ENCODE measurements at places on chromosomes 1 and 21.
A peak's percentile ranks its signal among the peaks of the same experiment; 100 is the strongest.

- DNase-seq = no peak
These were observed 27.7 kb upstream of the DMBX1 start for GRCh38 chr1:46461809-46462448.

- no peak for DNase-seq
These were observed 69.6 kb upstream of the C1orf105 start for GRCh38 chr1:172350856-172351255.

- no peak for DNase-seq
These were observed 55.6 kb downstream of the CLSTN1 start for GRCh38 chr1:9767964-9768668.

GRCh38 chr21:33109574-33110339 is 39.8 kb downstream of the OLIG1 start:
- DNase-seq = no peak

GRCh38 chr1:184708084-184708676 is 46.5 kb downstream of the EDEM3 start:
- no peak for DNase-seq

GRCh38 chr1:206663832-206664652 is 20.7 kb upstream of the MAPKAPK2 start:
- peak; percentile 53 for DNase-seq

- DNase-seq = no peak
These were observed 10.7 kb downstream of the TBX19 start for GRCh38 chr1:168291222-168291837.

DNA sequence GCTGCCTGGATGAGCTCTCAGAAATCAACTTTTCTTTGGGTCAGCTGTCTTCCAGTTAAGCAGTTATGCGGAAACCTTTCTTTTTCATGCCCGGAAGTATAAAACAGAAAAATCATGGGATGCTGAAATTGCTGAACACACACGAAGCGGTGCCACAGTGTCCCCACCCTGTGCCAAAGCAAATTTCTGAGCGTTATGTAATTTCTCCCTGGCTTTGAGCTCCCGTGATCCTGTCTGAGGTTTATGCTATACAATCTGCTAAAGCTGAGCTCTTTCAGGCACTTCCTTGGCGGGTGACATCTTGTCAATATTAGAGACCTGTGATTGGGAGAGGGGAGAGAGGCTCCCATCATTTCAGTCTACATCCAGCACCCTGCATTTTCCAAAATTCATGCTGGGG is 201.7 kb downstream of the ROR1 start:
- DNase-seq = no peak

GRCh38 chr1:193211539-193211938 is 25.1 kb upstream of the B3GALT2 start:
- DNase-seq = no peak

DNA sequence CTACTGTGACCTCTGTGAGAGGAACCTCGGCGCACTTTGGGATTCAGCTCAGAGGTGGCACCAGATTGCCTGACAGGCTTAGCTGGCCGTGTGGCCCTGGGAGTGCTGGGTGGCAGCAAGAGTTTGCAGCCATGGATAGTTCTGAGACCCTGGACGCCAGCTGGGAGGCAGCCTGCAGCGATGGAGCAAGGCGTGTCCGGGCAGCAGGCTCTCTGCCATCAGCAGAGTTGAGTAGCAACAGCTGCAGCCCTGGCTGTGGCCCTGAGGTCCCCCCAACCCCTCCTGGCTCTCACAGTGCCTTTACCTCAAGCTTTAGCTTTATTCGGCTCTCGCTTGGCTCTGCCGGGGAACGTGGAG is 67.5 kb downstream of the DISC1 start:
- DNase-seq = no peak

GRCh38 chr1:50358962-50359361 is 64.3 kb downstream of the DMRTA2 start:
- DNase-seq = no peak

DNA sequence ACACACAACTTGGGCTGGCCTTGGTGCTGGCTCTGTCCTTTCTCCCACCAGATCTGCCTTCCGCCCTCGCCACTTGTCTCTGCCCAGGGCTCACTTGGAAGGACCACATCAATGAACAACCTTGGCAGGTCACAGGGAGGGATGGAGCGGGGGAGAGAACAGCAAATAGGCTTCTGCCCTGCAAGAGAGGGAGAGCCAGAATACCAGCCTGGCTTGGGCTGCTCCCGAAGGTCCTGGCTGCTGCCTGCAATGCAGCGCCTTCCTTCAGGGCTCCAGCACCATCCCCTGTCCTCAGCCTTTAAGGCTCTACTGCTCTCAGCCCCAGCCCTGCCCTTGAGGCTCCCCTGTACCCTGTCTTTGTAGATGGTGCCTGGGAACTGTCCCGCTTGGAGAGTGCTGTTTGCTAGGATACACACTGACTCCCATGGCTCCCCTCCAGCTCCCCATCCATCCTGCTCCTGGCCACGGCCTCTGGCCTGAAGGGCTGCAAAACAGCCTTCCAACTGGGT is 43.8 kb downstream of the HIVEP3 start:
- DNase-seq = no peak

GRCh38 chr1:21269461-21270085 is 20.7 kb downstream of the ECE1 start:
- no peak for DNase-seq

- no peak for DNase-seq
These were observed 87.8 kb downstream of the ADCY10 start for GRCh38 chr1:167826127-167826526.

DNA sequence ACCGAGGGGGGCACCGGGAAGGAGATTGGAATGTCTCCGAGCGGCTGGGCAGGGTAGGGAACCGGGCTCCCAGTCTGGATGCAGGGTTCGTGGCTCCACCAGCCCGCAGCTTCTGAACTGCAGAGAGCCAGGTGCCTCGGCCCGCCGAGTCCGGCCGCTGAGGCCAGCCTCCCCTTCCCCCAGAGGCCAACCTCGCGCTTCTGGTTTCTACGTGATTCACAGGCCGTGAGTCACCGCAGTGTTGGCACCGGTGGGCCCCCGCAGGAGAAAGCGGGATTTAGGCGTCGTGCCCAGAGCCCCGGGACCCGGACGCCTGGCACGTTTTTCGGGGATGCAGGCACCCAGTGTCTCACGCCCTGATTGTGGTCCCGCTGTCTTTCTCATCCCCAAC is 458 bp downstream of the CRABP2 start:
- DNase-seq = no peak

DNA sequence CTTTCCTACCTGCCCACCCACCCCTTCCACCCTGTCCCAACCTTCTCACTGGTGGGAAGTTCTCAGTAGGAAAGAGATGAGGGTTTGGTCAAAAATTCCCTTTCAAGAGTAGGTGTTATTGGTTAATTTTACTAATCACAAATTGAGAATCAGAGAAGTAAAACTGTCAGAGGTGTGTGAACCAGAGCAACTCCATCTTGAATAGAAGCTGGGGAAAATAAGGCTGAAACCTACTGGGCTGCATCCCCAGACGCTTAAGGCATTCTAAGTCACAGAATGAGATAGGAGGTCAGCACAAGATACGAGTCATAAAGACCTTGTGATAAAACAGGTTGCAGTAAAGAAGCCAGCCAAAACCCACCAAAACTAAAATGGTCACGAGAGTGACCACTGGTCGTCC is 11.5 kb downstream of the PLA2G2D start:
- no peak for DNase-seq

DNA sequence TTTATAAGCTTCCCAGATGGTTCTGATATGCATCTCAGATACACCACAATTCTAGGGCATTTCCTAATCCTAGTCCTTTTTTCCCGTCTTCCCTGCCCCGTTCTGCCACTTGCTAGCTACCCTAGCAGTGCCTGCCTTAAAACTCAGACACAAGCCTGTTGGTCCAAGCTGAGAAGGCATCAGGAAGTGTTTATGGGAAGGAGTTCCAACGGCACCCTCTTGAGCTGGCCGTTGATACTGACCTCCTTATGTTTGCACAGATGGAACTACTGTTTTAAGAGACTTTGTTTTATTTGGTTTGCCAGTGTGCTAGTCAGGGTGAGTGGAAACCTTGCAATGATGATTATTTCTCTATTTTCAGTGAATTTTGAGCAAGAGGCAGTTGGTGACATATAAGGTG is 67.2 kb downstream of the UCK2 start:
- DNase-seq = no peak

DNA sequence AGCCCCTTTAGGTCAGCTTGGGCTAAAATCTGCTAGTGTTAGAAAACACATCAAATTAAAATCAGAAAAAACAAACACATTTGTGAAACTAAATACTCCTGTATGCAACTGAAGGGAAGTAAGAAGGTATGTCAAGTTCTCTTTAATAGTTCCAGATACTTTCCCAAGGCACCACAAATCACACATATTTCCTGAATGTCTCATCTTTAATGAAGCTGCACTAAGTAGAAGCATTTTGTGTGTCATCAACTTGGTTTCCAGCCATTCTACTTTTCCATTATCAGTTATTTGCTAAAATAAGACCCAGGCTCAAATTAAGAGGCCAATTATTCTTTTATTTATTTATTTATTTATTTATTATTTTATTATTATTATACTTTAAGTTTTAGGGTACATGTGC is 34.7 kb downstream of the CRB1 start:
- no peak for DNase-seq

DNA sequence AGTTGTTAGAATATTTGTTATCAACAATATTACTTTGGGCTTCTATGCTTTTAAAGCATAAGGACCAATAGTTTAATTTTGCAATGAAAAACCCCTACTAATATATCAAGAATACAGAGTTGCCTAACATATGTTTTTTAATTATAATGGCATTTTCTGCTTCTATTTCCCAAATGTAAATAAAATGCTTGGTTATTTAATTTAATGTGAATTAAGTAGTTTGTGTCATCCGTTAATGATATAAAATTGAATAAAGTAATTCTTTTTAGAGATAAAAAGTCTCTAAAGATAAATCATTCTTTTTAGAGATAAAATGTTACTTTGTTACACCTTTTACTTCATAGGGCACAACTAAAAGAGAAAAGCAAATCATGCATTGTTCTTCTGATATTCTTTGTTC is 583.7 kb upstream of the ADGRL2 start:
- DNase-seq = no peak

GRCh38 chr21:36722370-36723368 is 23.8 kb downstream of the SIM2 start:
- no peak for DNase-seq

DNA sequence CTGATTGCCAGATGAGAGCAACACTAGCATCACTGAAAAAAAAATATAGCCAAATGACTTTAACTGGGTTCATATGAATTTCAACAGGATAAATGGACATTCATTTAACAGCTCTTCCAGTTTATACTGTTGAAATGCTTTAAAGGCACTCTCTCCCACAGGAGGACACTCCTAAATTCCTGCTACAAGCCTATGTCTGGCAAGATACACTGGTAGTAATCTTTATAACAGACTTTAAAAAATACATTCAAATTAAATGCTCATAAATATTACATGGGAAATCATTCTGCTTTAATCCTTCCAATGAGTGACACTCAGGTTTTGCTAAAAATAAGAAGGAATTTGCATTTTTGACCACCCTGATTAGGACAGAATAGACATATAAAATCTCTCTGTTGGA is 526.7 kb upstream of the ADAMTS5 start:
- DNase-seq = no peak

DNA sequence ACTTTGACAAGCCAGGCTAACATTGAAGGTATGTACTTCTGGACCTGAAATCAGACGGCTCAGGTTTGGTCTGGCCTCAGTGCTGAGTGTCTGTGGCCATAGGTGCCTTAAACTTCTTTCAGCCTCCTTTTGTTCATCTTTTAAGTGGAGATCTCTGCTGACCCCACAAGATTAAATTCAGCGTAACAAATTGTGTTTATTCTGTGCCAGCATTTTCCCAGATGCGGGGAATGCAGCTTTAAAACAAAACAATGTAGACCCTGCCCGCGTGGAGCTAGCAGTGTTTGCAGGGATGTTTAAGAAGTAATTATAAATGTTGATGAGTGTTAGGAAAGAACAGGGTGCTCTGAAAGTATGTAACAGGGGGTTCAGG is 923 bp downstream of the CAP1 start:
- DNase-seq = no peak

GRCh38 chr1:211511947-211512346 is 20.0 kb upstream of the RD3 start:
- no peak for DNase-seq

DNA sequence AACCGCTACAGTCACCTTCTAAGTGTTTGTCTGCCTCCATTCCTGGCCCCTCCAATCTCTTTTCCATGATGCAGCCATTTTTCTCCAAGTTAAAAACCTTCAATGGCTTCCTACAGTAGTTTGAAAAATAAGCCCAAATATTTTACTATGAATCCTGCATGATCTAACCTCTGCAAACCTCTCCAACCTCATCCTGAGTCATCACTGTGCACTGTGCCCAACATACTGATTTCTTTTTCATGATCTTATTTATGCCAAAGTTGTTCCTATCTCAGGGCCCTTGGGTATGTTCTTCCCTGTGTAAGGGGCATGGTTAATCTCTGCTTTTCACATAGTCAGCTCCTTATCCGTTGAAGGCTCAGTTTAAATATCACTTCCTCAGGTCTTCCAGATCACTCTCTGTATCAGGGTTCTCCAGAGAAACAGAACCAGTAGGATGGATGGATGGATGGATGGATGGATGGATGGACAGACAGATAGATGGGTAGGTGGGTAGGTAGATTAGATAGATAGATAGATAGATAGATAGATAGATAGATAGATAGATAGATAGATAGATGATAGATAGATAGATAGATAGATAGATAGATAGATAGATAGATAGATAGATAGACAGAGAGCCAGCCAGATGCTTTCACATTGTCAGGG is 18.1 kb upstream of the PTPN14 start:
- no peak for DNase-seq

GRCh38 chr1:90671251-90671650 is 45.9 kb downstream of the BARHL2 start:
- no peak for DNase-seq

- DNase-seq = no peak
These were observed 44.7 kb downstream of the ETS2 start for GRCh38 chr21:38850277-38850951.

DNA sequence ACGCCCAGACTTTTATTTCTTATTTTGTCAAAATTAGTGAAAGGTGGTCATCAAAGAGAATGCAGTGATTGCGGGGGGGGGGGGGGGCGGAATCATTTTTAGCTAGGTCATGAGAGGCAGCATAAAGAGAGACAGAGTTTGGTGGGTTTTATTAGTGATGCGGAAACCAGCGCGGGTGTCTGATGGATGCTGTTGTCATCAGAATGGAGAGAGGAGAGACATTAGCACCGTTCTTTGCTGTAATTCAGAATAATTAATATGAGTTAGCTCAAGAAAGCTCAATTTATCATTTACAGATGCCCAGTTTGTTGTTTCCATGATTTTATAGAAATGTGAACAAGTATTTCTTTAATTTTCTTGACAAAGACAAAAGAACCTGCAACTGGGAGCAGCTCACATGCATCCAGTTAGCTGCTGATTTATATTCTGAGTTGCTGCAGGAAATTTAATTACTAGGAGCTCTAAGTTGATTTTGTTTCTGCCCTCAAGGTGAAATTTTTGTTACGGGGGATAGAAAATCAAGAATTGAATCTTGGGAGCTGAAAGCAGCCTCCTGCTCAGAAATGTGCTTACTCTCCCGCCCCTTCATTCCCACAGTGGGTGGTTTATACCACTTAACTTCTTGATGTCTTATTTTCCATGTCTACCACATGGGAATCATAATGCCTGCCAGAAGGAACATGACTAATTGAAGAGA is 133.4 kb upstream of the MAP1LC3C start:
- DNase-seq = no peak

GRCh38 chr21:18931237-18931636 is 527.7 kb upstream of the TMPRSS15 start:
- no peak for DNase-seq

GRCh38 chr1:192609110-192610079 is 26.6 kb upstream of the RGS13 start:
- DNase-seq = peak; percentile 21

- no peak for DNase-seq
These were observed 1.5 kb upstream of the COX20 start for GRCh38 chr1:244833734-244834542.

GRCh38 chr1:177170756-177171535 is at the start of gene BRINP2:
BRINP2 (plus strand) TSS chr1:177170958; CDS start chr1:177229877, 58,919 bp downstream.
- DNase-seq = no peak

All from stimulated activated CD8-positive, alpha-beta memory T cell treated with anti-CD3 and anti-CD28 coated beads, Interleukin-4, amount 100 ng/mL, for 1 hour (primary cell).